Right cardiac atrium (tissue), 5 donors: ENCODE measurements at places on chromosomes 5 and 9. TPM values are rescaled to one million over a fixed set of nuclear protein-coding genes. Genes with fewer than 3 reads are reported as not detected.
A peak's percentile ranks its signal among the peaks of the same experiment; 100 is the strongest.

DNA sequence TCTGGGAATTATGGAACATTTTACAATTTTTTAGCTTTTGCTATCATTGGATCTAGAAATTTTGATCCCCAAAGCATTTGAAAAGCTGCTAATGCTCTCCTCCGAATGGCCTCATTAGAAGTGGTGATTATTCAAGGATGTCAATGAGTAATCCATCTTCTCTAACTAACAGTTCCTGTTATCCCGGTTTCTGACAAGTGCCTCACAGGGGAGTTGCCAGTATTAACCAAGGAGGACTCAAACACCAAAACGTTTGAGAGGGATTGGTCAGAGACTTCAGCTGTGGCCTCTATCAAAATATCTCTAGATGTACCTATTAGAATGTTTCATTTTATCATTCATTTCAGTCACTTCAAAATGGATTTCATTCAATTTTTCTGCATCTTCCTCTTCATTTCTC lies 208.3 kb upstream of the ITGA1 start:
- DNase-seq, result no peak

GRCh38 chr5:53479590-53480415 lies 626 bp upstream of the FST start:
- DNase-seq, result peak; percentile 89

DNA sequence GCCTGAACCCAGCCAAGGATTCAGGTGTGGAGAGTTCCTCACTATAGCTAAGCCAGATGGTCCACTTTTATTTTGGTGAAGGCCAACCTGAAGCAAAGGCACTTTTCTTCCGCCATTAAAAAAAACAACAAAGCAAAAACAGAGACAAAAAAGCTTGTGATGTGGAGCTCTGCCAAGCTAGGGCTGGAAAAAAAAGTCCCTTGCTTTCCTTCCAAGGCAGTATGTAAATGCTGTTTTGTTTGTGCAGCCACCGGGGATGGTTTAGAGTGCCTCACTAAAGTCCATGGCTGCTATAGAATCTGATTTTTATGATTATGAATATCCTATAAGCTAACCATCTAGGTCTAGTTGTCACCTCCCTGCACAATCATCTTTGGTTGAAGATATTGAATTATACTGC lies 14.9 kb downstream of the MEGF10 start:
- DNase-seq, result no peak

- DNase-seq, result no peak
These were observed 7.3 kb upstream of the PTGER4 start for GRCh38 chr5:40672425-40672824.

The IFNA13 gene
- total RNA-seq, result not detected

The OTP gene
- not detected for total RNA-seq
